Heart left ventricle (tissue), 16 donors: ENCODE measurements at places on chromosomes 11 and 22. TPM values are rescaled to one million over a fixed set of nuclear protein-coding genes. Genes with fewer than 3 reads are reported as not detected.
A peak's percentile ranks its signal among the peaks of the same experiment; 100 is the strongest.

The ART5 gene
- 0.56 TPM for total RNA-seq

The CDC42EP2 gene
- 5.2 TPM for total RNA-seq

The ARHGAP42 gene
- total RNA-seq, result 9.1 TPM

The TREH gene
- total RNA-seq, result not detected

The CCDC87 gene
- total RNA-seq, result 0.40 TPM

The PKNOX2 gene
- total RNA-seq, result 5.2 TPM

The OR5M8 gene
- total RNA-seq, result not detected

The MRGPRF gene
- total RNA-seq, result 1.8 TPM

The CFAP300 gene
- 0.83 TPM for total RNA-seq

The CYP2D6 gene
- 0.29 TPM for total RNA-seq

The TEX12 gene
- not detected for total RNA-seq

The OR52I2 gene
- total RNA-seq, result not detected

The CCDC134 gene
- 10.2 TPM for total RNA-seq

The GPHA2 gene
- total RNA-seq, result not detected

The GAB2 gene
- 32.0 TPM for total RNA-seq

The C11orf97 gene
- total RNA-seq, result not detected

DNA sequence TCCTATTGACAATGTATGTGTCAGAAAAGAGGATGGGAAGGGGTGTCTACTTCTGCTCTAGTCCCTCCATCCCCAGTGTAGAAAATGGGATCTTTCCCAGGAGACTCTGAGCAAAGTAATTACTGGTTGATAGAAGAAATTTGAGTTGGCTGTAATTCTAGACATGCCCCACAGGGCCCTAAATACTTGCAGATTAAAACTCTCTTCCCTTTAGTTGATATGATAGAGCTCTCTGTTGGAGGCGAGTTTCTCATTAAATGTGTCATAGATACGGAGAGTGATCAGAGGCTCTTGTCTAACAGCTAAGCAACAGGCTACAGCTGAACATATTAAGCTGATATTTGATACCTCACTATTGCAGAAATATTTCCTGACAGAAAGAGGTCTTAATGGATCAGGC, 32.9 kb downstream of the OR52E1 start:
- DNase-seq, result no peak

- no peak for DNase-seq
Observed at GRCh38 chr11:83629775-83630174, 343.6 kb upstream of the CCDC90B start.

GRCh38 chr11:133621611-133622010, 89.3 kb upstream of the OPCML start:
- DNase-seq, result no peak

GRCh38 chr11:73746701-73747100, 14.2 kb downstream of the RAB6A start:
- no peak for DNase-seq

GRCh38 chr22:24417901-24418641, 9.3 kb upstream of the ADORA2A start:
- no peak for DNase-seq

DNA sequence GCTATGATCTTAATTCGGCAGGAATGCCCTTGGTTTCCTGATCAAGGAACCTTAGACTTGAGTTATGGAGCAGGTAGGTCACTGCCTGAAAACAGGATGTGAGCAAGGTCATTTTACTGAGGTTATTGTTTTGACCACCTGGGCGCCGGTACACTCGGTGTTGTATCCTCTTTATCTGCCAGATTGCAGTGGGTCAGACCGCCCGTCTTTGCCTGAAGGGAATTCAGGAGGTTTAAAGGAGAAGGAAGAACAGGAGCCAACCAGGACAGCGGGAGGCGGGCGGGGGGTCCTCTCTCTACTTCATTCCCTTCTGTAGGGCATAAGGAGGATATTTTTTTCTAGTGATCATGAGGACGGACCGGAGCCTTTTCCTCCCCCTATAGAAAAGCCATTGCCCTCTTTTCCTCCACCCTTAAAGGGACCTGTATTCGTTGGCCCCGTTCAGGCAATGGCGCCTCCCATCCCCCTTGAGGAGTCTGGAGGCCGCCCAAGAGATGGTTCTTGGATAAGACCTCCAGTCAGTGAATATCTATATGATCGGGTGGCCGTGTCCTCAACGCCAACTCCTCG, 649 bp downstream of the MS4A15 start:
- no peak for DNase-seq

DNA sequence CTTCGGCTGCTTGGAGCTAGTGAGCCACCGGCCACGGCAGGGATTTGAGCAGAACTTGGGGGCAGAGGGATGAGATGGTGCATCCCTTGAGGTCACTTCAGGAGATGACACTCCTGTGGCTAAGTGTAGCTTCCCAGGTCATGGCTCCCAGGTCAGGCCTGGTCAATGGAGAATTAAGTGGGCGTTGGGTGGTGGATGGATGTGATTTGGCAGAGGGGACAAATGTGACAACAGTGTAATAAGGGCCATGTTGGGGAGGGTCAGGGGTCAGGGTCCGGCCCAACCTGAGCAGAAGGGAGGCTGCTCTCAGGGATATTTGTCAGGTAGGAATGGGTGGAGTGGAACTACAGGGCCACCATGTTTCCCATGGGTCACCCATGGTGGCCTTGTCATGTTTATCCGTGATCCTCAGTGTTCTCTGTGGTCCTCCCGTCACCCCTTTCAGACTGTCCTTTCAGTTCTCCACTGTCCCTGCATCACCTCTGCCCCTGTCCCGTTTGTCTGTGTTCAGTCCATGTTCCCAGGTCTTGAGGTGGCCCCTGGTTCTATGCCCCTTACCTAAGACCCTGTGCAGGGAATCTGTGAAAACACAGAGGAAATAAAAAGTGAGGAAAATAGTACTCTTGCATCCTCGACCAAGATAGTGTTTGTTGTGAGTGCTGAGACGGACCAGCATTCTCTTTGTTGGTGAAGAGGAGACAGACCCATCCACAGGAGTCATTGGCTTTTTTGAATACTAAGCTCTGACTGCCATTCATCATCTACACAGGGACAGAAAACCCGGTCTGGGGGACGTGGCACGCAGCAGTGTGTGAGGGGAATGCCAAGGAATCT, 6.1 kb downstream of the SLC25A1 start:
- no peak for DNase-seq

GRCh38 chr22:36860017-36860416, 789 bp upstream of the NCF4 start:
- no peak for DNase-seq

DNA sequence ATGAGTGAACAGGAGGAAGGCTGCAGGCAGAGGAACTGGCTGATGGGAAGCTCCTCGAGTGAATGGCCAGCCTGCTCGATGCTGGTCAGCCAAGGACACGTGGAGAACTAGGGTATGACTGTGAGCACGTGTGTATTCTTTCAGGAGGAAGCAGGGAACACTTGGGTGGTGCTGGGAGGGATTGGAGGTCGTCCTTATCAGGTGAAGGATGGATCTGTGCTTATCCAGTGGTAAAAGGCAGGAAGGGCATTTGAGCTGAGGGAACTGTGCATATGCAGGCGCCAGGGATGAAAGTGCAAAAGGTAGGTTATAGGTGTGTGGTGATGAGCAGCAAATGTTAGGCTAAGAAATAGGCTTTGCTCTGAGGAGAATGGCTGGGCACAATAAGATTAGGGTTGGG, 9.7 kb upstream of the SLCO2B1 start:
- no peak for DNase-seq

DNA sequence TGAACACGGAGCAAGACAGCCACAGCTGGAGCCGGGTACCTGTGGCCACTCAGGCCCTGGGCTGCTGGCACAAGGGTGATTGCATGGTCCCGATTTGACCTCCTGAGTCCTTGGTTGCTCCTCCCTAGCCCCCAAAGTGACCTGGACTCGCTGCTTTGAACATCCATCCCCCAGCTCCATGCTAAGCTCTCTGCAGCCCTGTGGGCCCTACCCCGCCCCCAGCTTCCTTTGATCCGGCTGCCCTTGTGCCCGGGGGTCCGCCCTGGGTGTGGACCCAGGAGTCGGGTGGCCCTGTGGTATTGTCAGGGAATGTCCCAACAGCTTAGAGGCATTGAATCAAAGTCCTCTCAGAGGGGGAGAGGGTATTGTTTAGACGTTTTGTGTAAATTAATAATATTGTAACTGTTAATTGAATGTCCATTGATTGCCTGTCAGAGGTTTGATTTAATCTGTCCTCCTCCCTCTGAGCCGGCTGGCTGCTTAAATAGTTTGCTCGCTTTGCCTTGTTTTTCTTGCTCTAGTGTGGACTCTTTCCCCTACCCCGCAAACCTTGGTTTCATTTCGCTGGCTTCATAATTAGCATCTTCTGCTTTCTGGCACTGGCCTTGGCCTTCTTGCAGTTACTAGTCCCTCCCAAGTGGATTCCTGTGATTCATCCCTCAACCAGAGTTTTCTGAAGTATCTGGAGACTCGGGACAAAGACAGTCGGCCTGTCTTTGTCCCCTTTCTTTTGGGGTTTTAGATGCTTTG, 20.7 kb downstream of the GRIK4 start:
- no peak for DNase-seq

GRCh38 chr11:85787809-85788760, 22.9 kb downstream of the SYTL2 start:
- DNase-seq, result no peak

- no peak for DNase-seq
Observed at GRCh38 chr22:47260551-47260950, 498.1 kb downstream of the TBC1D22A start.

- peak; percentile 49 for DNase-seq
Observed at GRCh38 chr22:21642584-21643448, 714 bp downstream of the SDF2L1 start.

GRCh38 chr11:64900263-64900678, 16.7 kb downstream of the ATG2A start:
- peak; percentile 38 for DNase-seq

DNA sequence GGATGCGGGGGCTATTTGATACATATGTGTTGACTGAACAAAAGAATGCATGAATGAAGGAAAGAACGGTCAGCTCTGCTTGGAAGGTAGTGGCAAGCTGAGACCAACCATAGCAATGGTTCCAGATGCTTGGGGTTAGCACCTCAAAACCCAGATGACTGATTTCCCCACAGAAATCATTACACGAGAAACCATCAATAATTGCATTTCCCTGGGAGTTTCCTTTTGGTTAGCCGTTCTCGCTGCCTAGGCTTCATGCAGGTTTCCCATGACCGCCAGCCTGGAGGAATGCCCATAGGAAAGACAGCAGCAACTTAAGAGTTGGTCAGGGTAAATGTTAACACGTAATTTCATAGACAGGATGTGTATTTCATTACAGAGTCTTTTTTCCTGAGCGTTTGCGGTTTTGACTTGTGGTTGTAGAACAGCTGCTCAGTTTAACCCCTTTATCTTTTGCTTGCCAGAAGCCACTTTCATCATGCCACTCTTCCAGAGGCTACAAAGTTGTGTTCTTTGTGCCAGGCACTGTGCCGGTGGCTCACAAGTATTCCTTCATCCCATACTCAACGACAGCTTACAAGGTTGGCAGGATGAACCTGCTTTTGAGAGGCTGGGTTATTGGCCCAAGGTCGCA, 2.8 kb downstream of the IL17RA start:
- no peak for DNase-seq

GRCh38 chr22:22487869-22488597, 20.5 kb downstream of the ZNF280B start:
- DNase-seq, result no peak

DNA sequence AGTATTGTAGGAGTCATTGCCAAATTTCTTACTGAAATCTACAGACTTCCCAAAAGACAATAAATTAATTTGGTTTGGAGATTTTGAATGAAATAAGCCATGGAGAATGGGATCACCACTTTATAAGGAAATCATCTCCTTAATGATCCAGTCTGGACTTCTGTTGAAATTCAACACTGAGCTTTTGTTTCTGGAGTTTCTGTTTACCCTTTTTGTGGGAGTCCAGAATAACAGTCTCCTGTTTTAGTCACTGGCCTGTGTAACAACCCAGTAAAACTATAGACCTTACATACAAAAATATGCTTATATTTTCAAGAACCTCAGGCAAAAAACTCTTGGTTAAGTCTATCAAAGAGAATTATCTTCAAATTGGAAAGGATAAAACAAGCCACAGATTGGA, 321.7 kb upstream of the PLET1 start:
- DNase-seq, result no peak

DNA sequence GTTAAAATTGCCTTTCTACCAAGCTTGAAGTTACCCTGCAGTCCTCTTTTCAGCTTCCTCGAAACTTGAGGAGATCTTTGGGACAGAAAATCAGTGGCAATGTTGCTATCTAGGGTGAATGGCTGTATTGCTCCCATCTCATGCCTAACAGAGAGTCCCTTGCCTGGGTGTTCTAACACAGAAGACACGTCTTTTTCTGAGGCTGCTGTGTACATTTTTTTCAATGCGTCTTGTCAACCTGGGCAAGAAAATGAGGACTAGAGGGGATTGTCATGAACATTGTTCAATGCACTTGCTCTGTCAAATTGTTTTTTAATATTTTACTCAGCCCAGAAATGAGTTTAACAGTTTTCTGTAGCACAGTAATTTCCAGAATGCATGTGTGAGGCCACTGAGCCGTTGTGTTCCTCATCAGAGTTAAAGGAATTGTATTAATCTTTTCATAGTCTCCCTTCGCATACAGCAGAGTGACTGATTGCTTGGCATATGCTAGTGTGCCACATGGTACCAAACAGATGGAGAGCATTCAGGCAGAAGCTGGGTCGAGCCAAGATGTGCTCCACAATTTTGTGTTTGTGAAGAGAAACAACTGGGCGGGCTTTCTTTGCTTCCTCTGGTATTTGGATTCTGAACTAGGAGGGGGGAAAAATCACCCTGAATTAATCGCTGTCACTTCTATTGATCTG, 86.0 kb downstream of the CASP12 start:
- DNase-seq, result no peak

DNA sequence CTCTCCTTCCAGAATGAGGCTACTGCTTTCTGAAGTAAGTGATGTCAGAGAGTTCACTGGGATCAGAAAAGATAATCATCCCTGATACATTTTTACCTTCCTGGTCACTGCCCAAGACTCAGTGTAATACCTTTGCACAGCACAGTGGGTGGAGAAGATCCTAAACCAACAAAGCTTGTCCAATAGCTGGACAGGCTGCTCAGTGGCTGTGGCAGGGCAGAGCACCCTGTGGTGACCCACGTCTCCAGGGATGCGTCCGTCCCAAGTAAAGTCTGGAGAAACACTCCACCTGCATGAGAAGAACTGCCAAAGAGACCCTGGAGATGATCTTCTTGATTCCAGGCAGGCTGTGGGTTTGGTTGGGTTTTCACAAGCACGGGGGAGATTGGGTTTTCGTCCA, 31.0 kb upstream of the TLCD5 start:
- no peak for DNase-seq

DNA sequence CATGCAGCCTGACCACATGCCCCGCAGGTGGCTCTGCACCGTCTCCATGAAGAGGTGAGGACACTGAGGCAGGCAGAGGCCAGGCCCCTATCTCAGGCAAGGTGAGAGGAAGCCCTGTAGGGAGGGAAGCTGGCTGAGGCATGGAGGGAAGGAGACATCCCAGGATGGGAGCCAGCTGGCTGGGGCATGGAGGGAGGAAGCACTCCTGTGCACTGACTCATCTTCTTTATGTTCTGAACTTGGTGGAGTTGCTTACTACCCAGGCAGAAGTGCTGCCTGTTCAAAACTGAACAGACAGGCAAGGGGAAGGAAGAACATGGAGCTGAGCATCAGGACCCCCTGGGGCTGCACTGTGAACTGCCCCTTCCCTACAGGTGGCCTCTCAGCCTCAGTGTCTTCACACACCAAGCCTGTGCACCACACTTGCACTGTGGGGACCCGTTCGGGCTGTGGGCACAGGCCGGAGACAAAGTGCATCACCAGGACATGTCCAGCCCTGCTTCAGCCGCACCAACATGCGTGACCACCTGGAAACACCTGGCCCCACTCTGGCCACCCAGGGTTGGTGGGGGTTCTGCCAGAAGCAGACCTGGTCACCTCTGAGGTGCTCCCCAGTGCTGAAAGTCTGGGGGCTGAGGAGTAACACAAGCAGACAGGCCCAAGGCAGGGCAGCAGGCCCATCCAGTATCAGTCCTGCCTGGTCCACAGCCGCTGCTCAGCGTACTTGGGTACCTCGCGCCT, 55.5 kb downstream of the DGCR2 start:
- no peak for DNase-seq
